ENCODE measurements at places on chromosomes 1 and 21.

DNA sequence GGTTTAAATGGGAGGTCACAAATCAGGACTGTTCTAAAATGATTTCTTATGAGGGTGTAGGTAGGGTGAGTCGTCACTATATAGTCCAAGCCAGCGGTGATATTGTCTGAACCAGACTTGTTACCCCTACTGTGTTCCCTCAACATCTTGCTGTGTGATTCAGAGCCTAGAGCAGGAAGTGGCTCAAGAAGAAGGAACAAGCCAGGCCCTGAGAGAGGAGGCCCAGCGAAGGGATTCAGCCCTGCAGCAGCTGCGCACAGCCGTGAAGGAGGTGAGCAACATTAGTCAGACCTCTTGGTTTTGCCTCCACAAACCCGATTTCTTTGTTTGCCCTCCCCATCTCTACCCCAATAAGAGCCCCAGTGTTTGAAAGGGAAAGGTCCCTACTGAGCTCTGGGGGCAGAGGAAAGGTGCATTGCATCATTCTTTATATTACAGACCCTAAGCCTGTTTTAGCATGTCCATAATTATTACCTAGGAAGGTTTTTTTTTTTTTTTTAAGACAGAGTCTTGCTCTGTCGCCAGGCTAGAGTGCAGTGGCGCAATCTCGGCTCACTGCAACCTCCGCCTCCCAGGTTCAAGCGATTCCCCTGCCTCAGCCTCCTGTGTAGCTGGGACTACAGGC, 5.0 kb upstream of the SH3BGRL3 start:
- DNase-seq = no peak

GRCh38 chr1:93625582-93626327, 55.9 kb downstream of the BCAR3 start:
- no peak for DNase-seq

DNA sequence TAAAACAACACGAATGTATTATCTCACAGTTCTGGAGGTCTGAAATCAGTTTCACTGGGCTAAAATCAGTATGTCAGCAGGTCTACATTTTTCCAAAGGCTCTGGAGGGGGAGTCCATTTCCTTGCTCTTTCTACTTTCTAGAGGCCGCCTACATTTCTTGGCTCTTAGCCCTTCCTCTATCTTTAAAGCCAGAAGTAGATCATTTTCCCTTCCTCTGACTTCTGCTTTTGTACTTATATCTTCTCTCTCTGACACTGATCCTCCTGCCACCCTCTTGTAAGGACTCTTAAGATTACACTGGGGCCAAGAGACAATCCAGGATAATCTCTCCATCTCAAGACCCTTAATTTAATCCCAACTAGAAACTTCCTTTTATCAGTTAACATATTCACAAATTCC, 41.4 kb downstream of the MSH4 start:
- DNase-seq = no peak

DNA sequence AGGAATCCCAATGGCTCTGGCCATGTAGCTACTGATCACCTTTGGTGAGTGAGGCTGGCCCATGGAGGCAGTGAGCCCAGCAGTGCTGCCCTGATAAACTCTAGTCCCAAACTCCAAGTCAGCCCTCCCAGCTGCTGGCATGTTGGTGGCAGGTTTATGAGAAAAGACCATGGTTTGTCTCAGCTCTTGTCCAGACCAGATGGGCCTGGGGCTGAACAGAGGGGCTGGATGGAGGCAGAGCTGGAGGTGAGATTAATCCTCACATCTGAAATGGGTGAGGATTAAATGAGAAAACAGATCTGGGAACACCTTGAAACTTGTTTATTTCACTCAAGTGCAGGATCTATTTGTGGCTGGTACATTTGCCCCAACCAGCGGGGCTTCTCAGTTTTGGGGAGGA, 3.2 kb downstream of the TMEM269 start:
- DNase-seq = no peak

GRCh38 chr1:51568231-51568935, 48.5 kb upstream of the OSBPL9 start:
- no peak for DNase-seq

DNA sequence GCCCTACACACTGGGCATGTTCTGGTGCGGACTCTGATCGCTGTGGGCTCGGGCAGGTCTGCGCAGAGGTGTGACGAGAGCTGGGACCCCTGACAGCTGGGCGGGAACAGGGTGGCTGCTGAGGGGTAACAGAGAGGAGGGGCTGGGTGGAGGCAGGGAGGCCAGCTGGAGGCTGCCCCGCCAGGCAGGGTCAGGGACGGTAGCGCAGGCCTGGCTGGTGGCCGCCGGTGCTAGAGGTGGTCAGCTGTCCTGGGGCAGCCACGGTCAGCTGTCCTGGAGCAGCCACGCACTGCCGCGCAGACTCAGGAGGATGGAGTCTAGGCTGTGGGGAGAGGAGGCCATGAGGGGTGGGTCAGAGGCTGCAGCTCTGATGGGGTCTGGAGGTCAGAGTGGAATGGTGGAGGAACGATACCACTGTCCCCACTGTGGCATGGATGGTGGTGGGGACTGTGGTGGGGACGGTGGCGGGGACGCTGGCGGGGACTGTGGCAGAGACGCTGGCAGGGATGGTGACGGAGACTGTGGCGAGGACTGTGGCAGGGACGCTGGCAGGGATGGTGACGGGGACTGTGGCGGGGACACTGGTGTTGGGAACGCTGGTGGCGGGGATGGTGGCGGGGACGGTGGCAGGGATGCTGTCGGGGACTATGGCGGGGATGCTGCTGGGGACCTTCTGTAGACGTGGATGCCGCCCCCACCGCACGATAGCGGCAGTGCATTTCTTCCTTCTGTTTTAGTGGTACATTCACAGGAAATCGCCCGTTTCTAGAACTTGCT, 21.3 kb upstream of the LRRC3 start:
- no peak for DNase-seq

DNA sequence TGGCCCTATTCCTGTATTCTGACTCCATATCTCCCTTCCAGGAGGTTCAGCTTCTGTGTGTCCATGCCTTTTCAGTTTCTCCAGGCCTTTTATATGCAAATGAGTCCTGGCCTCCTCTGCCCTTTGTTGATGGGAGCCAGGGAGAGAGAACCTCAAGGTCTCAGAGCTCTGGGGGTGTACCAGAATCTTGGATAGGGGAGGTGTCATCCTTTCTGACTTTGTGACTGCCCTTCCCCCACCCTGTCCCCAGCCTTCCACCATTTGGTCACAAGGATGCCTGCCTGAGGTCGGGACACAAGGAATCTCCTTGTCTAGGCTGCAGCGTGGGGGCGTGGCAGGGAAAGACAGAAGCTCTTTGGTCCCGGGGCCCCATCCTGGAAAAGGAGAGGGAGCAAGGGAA, 18.6 kb downstream of the LURAP1 start:
- DNase-seq = no peak

All from stimulated activated CD4-positive, alpha-beta T cell treated with anti-CD3 and anti-CD28 coated beads, Interleukin-12 subunit alpha, Interleukin-12 subunit beta, amount 100 ng/mL, for 48 hours (primary cell).